ENCODE measurements at places on chromosomes 2 and 18. TPM values are rescaled to one million over a fixed set of nuclear protein-coding genes. Genes with fewer than 3 reads are reported as not detected.

Gene MRPL53
- 22.5 TPM for total RNA-seq

Gene MATN3
- 1.7 TPM for total RNA-seq

Gene PTPRM
- 18.6 TPM for total RNA-seq

Gene RFTN2
- total RNA-seq: 8.2 TPM

Gene LINC00305
- total RNA-seq: not detected

GRCh38 chr2:213281156-213281555 is 3.1 kb upstream of the SPAG16 start:
- no peak for DNase-seq

DNA sequence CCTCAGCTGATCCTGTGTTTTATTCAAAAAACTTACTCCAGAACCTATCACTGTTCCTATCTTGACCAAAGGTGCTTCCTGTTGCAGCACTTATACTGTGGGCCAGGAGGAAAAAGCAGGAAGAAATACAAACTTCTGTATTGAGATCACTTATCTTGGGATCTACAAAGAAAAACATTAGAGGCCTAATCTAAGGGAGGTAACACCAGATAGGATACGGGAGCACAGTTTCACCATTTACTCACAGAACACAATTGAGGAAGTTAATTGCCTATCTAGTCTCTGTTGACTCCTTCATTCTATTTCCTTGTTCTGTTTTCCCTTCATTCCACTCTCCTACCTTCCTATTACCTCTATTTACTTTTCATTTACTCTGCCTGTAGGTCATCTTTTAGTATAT is 287.2 kb upstream of the LINC00305 start:
- no peak for DNase-seq

DNA sequence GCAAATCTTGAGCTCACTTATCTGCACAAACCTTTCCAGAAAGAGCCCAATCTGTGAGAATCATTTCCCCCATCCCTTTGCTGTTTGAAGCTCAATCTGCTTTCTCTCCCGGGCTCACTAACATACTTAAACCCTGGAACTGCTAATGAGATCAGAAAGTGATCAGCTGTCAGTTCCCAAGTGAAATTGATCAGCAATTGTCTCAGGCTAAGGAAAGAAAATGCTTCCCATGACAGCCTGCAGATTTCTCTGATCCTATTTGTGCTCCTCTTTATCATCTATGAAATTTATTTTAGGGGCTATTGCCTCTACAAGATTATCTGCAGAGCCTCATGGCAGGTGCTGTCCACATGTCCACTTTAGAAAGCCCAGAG is 239.0 kb upstream of the CXCR4 start:
- DNase-seq: no peak

- DNase-seq: no peak
Observed at GRCh38 chr2:36708041-36708741, 11.7 kb downstream of the VIT start.

- DNase-seq: no peak
Observed at GRCh38 chr2:240956171-240956934, 42.1 kb upstream of the SNED1 start.

DNA sequence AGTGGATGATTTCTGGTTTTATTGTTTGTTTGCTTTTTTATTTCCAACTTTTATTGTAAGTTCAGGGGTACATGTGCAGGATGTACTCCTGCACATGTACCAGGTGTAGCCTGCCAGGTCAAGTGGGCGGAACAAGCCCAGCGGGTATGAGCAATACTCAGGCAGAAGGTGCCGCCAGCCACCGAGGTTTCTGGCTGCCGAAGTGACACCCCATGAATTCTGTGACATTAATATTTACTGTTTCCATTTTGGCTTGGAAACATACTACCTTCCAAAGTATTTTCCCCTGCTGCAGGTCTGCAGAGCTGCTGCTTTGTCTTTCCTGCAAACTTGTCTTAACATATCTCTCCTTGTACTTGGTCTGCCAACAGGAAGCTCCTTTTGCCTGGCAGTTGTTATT is 78.5 kb downstream of the PTPN4 start:
- DNase-seq: no peak

DNA sequence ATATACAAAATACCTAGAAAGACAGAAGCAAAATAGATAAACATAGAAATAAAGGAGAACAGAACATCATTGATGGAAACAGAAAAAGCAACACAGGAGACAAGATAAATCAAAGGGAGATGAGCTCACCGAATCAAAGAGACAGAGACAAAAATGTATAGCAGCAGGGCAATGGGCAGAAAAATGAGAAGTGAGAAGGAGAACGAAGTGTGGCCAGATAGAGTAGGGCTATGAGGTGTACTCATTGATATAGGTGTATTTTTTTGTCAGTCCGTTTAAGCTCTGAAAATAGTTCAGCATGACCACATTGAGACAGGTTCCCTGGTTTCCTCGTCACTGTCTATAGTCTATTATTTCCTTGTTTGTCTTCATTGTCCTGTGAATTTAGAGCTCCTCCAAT is 55.1 kb downstream of the SP100 start:
- no peak for DNase-seq

DNA sequence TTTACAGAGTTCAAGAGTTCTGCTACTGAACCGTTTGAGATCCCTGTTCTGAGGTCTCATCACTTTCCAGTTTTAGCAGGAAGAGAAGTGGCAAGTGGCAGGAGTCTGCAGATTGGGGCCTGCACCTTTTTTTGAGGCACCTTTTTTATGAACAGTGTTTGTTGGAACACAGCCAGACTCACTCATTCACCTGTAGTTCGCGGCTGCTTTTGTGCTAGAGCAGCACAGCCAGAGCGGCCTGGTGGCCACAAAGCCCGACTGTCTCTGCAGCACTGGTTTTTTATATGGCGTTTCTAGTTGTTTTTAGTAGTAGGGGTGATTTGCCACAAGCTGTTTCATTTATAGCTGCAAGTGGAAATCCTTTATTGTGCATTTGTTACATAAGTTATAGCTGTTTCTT is 8.6 kb downstream of the ACP1 start:
- DNase-seq: no peak

DNA sequence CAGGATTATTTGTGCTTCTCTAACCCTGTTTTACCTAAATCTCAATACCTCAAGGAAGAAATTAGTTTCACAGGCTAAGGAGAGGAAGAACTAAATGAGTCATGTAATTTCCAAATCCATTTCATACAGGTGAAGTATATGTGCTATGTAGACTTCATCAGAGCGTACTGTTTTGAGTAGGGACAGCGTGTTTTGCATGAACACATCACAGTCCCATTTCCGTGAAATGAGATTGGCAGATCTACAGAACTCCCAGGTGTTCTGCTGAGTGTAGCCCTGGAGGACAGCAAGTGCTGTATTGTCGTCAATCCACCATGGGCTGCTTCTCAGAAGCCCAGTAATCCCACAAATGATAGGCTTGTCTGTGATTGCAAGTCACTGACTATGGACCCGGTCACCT is 97.7 kb downstream of the XRCC5 start:
- no peak for DNase-seq

DNA sequence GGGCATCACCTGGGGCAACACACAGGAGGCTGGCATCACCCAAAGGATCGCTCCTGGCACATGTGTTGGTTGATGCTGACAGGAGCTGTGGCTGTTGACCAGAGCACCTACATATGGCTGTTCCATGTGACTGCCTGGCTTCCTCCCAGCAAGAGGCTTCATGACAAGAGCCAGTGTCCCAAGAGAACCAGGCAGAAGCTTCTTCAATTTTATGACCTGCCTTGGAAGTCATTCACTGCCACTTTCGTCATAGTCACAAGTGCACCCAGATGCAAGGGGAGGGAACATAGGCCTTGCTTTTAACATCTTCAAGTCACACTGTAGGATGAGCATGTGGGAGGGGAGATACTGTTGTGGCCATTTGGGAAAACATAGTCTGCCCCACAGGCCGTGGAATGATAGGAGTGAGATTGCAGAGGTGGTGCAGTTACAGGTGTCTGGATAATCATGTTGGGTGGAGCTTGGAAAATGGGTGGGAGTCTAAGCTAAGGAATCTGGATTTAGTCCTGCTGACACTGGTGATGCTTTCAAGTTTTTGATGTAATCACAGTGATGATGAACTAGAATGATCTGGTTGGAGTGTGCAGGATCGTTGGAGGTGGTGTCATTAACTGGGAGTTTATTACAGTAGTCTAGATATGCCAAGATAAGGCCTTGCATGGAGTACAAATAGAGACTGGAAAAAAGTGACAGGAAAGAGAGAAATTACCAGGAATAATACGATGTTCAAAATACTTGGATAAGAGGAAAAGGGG is 107.0 kb downstream of the RAPGEF4 start:
- DNase-seq: no peak

DNA sequence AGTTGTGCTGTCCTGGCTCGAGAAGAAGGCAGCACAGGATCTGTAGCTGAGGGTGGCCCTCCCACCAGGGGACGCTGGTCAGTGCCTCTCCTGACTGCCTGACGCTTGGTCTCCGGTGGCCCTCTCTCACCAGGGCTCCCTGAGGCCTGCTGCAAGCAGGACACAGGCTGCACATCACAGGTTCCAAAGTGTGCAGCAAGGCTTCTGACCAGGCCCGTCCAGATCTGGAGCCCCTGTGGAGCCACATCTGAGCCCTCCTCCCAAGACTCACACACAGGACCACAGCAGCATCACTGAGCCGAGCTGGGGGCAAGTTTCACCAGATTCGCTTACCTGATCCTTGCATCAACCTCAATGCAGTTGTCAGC is 12.1 kb downstream of the AMER3 start:
- DNase-seq: no peak

DNA sequence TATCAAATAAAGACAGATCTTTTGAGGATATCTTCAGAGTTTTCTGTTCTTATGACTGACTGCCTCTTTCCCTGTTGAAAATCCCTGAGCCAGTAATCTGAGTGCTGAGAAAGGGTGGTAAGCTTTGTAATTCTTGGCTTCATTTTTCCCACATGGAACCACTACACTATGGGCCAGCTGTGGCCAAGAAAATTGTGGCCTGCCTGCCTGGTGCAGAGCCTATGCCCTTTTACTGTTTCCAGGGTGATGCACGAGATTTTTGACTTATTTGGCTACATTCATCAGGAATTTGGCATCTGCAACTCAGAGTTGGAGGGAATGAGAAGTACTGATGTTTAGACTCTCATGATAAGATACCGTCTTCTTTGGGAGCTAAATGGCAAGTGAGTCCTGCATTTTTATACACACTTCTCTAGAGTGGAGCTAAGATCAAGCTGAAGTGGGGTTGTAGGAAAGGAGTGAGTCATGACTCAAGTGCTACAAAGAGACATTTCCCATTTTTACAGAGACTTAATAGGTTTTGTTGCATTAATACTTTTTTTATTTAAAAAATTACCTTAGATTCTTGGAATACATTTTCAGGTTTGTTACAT is 328.2 kb upstream of the CDH7 start:
- no peak for DNase-seq

GRCh38 chr2:49832555-49832954 is 678.2 kb upstream of the FSHR start:
- no peak for DNase-seq

- no peak for DNase-seq
Observed at GRCh38 chr18:43073771-43074170, 41.7 kb downstream of the RIT2 start.

DNA sequence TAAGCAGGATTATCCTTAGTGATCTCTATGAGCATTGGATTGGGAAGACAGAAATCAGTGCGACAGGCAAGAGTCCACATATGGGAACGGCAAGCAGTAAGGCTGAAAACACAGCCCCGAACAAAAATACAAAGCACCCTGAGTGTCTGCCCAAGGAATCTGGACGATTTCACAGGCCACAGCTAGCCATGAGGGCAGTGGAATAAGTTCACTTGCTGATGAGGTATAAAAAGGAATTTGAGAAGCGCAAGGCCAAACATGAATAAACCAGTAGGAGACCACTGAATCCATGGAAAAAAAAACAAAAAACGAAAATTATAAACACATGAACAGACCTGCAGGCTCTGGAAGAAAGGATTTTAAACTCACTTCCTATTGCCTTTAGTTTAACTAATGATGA is 24.3 kb downstream of the WDSUB1 start:
- no peak for DNase-seq

- DNase-seq: no peak
Observed at GRCh38 chr18:75067996-75068645, 140.8 kb downstream of the PTGR3 start.

DNA sequence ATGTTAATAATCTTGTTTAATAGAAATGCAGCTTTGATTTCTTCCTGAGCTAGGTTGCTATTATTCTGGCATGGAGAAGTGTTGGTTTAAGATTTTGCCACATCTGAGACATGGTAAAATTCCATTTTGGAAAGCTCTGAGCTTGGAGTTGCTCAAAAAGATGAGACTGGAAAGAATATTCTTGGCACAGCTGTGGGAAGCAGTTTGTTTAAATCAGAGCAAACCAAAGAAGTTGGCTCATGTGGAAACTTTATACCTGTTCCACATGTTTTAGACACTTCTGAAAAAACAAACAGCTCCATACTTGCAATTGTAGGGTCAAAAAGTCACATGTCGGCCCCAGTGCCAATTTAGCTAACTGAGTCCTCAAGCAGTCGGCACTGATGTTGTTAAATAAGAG is 116.6 kb downstream of the SLC4A3 start:
- DNase-seq: no peak

DNA sequence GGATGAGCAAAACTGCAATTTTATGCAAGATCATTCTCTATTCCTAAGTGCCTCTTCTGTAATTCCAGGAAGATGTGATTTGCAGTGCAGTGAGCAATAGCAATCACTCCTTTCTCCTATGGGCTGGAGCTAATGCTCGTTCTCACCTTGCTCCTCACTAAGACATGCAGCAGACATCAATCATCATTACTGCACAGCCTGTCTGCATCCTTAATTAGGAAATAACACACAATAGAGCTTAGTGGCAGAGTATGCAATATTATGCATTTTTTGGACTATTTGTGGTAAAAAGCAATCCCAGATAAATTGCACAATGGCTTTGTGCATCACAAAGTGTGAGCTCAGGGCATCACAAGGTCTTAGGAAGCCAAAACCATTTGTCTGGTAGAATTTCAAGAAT is 32.6 kb upstream of the RAPH1 start:
- DNase-seq: no peak

- no peak for DNase-seq
Observed at GRCh38 chr2:118918017-118918416, 24.0 kb upstream of the MARCO start.

Data from neural progenitor cell (in vitro differentiated cells).